ENCODE measurements at places on chromosomes 2 and 18.

DNA sequence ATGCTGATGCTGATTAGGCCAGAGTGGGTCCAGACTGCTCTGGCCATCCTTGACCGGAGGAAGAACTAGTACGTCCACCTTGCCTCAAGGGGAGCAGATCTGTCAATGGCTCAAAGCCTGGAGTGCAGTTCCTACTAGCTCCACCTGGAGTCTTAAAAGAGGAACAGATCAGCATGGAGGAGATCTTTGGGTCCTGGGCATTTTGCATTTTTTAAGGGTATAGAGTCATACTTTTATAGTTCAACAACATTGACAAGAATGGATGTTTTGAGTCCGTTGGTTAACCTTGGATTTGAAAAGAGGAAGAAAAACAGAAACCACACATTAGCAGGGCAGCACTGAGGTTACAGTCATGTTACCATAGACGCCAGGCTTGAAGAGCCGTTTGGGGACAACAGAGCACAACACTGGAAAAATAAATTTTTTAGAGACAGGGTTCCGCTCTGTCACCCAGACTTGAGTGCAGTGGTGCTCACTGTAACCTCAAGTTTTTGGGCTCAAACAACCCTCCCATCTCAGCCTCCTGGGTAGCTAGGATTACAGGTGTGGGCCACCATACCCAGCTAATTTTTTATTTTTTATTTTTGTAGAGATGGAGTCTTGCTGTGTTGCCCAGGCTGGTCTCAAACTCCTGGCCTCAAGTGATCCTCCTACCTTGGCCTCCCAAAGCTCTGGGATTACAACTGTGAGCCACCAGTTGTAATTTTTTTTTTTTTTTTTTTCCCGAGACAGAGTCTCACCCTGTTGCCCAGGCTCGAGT is 78.5 kb downstream of the PRKCE start:
- DNase-seq, result peak; percentile 54

DNA sequence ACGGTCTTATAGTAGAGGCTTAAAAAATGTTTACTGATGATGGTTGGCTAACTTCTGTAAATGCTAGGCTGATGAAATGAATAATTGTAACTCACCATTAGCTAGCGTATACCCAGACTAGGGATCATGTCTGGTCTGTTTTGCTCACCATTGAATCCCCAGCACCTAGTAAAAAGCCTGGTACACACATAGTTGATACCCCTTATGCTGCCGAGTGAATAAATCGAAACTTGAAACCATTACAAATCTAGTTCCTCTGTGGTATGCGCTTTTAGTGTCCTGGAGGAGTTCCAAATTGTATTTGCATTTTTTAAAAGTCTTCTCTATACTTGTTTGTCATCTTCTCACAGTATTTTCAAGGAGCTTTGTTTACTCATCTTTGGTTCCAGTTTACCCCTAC is 1.3 kb downstream of the TAF1B start:
- no peak for DNase-seq

DNA sequence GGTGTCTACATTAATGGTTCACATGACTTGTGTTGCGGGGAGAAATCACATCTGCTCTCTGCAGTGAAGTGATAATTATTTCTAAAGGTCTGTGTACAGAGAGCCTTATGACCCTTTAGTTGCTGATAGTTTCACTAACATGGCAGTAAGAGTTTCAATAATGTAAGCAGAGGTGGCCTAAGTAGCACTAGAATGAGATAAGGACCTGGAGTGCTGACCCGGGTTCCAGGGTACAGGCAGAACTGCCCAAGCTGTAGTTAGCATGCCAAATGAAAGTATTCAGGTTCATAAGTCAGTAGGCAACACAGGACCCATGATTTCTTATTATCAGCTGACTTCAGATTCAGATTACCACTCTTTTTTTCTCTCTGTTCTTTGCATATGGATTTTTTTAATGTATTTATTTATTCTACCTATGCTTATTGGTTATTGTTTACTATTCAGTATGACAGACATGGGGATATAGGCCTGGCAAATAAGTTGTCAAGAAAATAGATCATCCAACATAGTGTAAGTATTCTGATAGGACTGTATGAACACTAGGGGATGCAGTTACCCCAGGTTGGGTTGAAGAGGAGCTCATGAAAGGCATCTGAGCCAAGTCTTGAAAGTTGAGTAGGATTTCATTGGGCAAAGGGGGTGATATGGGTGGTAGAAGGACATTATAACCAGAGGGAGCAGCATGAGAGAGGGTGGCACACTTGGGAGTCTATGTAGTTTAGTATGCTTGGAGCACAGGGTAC is 105.2 kb downstream of the CCDC85A start:
- no peak for DNase-seq

DNA sequence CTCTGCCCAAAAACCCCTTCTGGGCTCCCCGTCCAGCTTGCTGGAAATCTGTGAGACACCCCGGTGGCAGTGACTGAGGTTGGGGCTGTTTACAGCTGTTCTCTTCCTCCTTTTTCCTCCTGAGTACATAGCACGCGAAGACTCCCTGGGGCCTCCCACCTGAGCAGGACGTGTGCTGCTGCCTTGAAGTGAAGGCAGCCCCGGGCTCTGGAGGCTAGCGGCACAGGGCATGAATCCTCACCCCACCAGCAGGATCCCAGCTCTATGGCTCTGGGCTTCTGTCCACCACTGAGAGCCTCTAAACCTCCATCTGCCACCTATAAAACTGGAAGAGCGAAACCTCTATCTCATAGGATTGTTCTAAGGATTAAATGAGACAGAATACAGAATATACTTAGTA is 182.5 kb downstream of the TMEM163 start:
- no peak for DNase-seq

DNA sequence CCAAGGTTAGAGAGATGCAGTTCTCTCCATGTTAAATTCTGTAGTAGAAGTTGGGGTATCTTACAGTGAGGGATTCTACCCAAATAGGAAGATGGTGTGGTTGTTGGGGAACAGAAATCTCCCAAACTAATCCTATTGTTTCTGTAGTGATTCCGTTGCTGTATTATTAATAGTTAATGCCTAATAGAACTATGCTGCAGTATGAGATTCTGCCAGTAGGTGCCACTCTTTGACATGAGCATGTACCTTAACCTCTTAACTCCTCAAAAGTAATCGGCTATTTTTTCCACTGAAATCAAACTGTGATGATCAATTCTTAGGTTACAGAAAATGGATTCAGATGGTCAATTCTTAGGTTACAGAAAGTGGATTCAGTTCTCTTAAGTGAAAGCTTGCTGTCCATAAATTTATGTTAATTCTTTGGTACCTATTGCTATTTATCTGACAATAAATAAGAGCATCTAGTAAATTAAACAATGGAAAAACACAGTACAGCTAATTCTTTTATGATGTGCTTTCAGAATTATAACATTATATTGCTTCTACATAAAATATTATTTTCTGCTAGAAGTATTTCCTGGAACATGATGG is 97.9 kb upstream of the DLX2 start:
- DNase-seq, result no peak

GRCh38 chr18:57063601-57064103 is 83.2 kb upstream of the BOD1L2 start:
- no peak for DNase-seq

DNA sequence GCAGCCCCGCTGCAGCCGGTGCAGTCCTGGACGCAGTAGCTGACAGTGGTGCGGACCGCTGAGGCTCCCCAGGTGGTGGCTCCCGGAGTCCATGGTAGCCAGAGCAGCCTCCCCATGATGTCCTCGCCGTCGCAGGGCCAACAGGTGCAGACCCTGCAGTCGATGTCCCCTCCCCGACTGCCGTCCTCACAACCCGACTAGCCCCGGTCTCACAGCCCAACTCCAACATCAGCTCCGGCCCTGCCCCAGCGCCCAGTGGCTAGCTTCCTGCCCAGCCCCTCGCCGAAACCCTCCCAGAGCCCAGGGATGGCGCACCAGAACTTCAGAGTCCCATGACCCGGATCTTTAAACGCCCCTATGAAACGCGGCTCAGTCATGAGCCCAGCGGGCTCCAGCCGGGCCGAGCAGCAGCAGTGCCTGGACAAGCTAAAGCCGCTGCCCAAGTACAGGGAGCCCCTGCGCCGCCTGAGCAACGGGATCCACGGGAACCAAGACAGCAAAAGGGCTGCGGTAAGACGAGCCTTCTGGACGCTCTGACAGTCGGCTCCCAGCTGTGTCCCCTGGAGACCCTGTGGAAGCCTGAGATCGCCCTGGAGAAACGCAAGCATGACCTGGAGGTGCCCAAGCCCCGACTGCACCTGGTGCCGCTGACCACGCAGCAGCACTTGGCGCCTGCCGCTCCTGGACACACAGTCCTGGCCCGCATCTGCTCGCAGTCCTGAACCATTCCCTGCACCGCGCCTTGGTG is 53.8 kb upstream of the TUBA3E start:
- DNase-seq, result no peak

GRCh38 chr2:203692031-203692710 is 14.3 kb upstream of the CD28 start:
- DNase-seq, result no peak

DNA sequence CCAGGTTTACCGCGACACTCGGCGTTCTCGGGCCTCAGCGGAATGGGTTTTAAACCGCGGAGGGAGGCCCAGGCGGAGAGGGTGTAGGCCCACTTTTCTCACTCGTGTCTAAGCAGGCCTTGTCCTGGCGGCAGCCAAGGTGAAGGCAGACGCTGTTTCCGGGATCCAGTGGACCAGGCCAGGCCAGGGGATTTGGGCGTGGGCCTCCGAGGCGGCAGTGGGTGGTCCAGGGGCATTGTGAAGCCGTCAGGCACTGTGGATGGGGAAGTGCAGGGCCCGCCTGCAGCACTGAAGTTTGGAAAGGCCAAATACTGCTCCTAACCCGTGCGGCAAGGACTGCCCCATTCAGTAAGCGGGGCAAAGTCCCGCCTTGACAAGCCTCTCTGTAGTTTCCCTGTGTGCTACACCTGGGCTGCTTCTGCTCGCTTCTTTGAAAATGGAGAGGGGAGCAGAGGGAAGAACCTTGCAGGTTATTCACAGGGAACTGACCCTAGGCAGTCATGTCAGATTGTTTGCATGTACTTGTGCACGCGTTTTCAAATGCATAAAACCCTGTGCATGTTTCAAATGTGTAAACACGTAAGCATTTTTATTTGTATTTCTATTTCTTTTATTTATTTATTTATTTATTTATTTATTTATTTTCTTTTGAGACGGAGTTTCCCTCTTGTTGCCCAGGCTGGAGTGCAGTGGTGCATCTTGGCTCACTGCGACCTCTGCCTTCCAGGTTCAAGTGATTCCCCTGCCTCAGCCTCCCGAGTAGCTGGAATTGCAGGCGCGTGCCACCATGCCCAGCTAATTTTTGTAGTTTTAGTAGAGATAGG is 7.5 kb upstream of the DLX2 start:
- no peak for DNase-seq

- no peak for DNase-seq
Observed at GRCh38 chr2:219628986-219629901, 1.8 kb downstream of the SLC4A3 start.

DNA sequence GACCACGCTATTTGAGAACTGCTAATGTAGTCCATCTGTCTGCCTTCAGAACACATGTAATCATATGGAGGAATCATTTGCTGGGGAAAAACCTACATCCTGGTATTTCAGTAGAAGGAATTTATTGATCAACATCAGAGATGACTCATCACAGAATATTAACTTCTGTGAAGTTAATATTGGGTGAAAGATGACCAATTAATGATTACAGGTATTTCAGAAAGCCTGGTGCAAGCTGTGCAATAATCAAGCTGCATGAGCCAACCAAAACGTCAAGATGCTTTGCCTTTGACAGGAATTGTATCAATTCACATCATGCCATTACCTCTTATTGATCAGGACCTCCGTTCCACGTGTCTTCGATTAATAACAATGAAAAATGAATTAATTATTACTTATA is 9.4 kb upstream of the SPATS2L start:
- no peak for DNase-seq

- DNase-seq, result no peak
Observed at GRCh38 chr2:239778042-239778851, 246.9 kb downstream of the NDUFA10 start.

DNA sequence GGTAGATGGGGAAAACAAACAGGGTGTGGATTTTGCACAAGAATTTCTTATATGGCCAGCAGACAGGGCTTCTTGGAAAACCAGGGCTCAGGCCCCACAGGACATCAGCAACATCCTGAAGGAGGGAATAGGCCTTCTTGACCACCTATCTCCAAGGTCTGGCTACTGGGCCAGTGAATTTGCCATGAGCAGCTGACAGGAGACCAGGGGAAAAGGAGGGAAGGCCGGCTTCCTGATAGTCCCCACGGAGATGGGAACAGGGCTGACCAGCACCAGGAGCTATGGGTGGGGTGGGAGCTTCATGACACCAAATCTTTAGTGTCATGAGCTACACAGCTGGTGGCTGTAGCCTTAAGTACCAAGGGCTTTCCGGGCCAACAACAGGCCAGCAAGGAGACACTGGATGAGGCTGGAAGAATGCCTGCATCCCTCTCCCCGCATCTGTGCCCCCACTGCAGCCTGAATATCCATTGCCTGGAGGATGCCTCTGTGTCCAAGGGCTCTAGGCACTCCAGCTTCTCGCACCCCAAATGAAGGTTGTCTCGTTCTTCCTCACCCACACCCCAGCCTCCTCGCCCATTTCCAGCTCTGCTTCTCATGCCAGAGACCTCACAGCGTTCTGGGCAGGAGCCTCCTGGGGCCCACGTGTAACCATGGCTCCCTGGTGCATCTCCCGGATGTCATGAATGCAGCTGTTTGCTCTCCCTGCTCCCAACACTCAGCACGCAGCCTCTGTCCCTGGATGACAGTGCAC is 74.8 kb downstream of the EMX1 start:
- DNase-seq, result no peak

DNA sequence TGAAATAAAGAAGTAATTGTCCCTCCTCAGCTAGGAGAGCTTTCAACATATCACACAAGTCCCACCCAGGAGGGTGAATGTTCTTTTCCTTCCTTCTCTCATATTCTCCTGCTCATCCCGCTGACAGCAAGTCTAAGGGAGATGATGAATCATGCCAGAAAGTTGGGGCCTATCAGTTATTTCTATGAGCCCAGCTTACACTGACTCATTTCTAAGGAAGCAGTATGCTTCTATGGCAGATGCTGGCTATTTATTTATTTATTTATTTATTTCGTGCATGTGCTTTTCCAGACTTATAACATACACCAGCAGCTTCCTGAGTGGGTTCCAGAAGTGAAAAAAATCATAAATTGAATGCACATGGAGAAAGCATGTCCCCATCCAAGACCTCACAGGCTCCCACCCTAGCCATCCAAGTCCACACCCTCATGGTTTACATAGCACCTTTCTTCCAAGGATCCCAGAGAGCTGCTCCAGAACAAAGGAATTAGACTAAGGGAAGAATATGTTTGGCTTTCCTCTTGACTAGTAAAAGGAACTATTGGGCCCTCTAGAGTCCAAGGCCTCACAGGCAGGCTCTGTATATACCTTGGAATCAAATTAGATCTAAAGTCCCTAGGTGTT is 1074.2 kb upstream of the ZEB2 start:
- DNase-seq, result no peak

GRCh38 chr2:64228126-64228678 is 84.0 kb upstream of the PELI1 start:
- peak; percentile 57 for DNase-seq

- no peak for DNase-seq
Observed at GRCh38 chr2:102992607-102993006, 230.8 kb downstream of the TMEM182 start.

GRCh38 chr2:9895669-9896590 is 52.7 kb downstream of the TAF1B start:
- no peak for DNase-seq

- DNase-seq, result no peak
Observed at GRCh38 chr18:79962311-79962710, 2.1 kb upstream of the HSBP1L1 start.

- DNase-seq, result no peak
Observed at GRCh38 chr2:78999406-78999805, 26.1 kb upstream of the REG3G start.

GRCh38 chr18:69447886-69448285 is 47.2 kb downstream of the DOK6 start:
- DNase-seq, result no peak

Data from CD4-positive, alpha-beta T cell treated with Interferon gamma for 1 hour (primary cell).